ENCODE measurements at places on chromosomes 4 and X. TPM values are rescaled to one million over a fixed set of nuclear protein-coding genes. Genes with fewer than 3 reads are reported as not detected.

The SYNPO2 gene
- 0.12 TPM for total RNA-seq

The SPARCL1 gene
- total RNA-seq = not detected

The CTSO gene
- 2.5 TPM for total RNA-seq

The FRMPD4 gene
- not detected for total RNA-seq

The ARAP2 gene
- 49.3 TPM for total RNA-seq

GRCh38 chr4:174061026-174061425 is 222.4 kb downstream of the FBXO8 start:
- DNase-seq = no peak

DNA sequence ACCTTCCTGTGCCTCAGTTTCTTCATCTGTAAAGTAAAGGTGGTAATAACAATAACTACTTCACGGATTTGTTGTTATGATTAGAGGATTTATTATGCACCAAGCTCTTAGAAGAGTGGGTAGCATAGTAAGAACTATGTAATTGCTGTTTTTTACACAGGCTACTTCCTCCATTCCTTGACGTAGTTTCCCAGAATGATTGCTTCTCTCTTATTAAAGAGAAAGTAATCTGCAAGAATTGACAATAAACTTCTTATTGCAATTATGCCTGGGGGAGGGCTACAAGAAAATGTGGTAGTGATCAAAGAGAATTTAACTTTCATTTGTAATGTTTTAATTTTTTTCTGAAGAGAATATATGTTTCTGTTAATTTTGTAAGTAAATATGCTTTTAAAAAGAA is 238.7 kb downstream of the GASK1B start:
- DNase-seq = no peak

GRCh38 chr4:164531336-164531735 is 222.6 kb upstream of the SMIM31 start:
- DNase-seq = no peak

DNA sequence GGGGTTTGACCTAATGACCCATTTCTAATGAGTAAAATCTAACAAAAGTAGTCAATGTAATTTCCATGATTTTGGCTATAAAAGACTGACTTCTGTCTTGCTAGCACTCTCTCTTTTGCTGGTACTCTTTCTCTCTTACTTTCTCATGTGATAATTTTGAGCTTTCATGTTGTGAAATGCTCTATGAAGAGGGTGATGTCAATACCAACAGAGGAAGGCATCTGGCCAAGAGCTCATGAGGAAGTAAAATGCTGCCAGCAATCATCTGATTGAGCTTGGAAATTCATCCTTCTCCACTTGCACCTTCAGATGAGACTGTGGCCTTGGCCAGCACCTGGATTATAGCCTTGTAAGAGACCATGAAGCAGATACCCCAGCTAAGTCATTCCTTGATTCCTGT is 347.7 kb downstream of the HS3ST1 start:
- no peak for DNase-seq

DNA sequence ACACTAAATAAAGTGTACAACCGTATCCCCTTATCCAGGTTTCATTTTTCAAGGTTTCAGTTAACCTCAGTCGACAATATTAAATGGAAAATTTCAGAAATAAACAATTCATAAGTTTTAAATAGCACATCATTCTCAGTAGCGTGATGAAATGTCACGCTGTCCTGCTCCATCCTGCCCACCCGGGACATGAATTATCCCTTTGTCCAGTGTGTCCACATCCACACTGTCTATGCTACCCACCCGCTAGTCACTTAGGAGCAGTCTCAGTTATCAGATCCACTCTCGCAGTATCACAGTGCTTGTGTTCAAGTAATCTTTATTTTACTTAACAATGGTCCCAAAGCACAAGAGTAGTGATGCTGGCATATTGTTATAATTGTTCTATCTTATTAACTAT is 54.7 kb downstream of the FRYL start:
- DNase-seq = no peak

- DNase-seq = peak; percentile 7
Observed at GRCh38 chrX:85922821-85923220, 124.5 kb downstream of the CHM start.
